Nucleus accumbens (tissue), 56 donors: ENCODE measurements at places on chromosomes 4 and X.

- DNase-seq = no peak
These were observed 338.6 kb upstream of the PUDP start for GRCh38 chrX:7486505-7486904.

DNA sequence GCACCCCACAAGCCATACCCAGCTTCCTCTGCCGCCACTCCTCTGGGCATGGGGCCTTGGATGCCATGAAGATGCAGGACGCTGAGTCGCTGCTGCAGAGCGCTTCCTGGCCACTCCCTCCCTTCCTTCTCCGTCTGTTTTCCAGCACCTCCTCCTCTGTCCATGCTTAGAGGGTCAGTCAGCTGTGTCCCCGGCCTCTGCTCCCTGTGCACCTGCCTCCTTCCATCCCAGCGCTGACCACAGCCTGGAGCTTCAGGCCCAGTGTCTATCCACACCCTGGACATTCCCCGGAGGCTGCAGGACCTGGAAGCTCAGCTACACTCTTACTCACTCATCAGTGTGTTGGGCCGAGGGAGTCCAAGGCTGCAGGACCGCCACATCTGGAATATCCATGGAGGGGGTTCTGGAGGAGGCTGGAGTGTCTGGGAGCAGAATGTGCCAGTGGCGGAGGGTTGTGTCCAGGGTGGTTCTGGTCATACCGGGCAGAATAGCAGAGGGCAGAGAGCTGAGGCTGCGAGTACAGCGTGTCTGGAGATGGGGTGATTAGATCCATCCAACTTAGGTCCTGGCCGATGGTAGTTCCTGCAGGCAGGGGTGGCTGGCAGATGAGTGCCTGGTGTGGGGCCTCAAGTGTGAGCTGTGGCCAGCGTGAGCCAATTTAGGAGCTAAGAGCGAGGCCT, 58.6 kb upstream of the ADRA2C start:
- DNase-seq = no peak

DNA sequence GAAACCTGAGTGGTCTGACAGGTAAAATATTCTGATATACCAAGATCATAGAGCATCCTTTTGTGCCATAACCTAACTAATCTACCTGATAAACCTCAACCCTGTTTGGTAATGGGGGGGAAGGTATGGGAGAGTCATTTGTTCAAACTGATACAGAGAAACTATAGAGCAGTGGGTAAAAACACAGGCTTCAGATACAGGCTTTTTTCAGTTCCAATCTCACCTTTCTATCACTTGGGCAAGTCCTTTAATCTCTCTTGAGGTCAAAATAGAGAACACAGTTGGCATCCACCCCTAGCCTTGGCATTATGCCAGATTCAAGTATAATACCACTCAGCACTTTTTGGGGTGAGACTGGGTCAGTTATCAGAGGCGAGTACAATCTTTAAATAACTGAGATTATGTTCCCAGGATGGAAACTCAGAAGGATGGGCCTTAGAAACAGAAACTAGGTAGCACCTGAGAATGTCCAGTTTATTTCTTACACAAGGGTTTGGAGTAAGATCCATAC, 880 bp upstream of the ETDC start:
- DNase-seq = no peak

GRCh38 chr4:16197876-16198665, 28.2 kb downstream of the TAPT1 start:
- no peak for DNase-seq

DNA sequence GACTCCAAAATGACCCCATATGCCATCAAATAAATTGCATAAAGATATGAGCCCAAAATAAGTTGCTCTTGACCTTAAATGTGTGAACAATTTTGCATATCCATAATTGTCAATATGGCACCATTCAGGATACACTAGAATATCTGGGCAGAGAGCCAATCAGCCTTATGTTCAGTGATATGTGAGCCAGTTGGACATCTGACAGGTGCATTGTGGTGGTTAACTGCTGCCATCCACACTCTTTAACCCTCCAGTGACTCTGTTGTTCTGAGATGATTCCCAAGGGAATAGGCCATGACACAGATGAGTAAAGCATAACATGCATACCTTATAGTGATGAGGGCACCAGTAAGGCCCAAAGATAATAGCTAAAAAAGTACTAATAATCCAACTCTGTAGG, 500.1 kb downstream of the PCDH18 start:
- no peak for DNase-seq

DNA sequence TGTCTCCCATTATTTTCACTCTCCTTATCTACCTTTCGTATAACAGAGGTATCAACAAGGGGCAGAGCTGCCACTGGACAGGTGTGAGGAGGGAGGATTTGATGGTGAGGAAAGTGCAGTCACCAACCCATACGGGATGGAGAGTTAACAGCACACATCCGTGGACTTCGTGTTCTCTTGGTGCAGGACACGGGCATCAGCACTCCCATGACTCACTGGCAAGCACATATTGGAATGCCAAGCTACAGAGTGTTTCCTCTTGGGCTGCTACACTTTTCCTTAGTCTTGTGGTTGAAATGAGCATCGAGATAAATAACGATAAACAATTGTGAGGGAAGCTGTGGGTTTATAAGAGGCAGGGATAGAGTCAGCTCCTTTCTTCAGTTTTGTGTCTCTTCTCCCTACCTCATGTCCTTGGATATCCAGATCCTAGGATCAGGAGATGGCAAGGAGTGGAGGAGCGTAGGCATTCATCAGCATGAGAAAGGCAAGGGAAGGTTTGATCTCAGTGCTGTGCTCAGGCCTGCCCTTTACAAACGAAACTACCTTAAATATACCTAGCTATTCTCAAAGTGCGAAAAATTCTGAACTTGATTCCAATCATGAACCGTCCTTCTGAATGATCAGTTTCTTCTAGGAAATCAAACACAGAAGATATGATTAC, 96.3 kb downstream of the ZNF827 start:
- no peak for DNase-seq

GRCh38 chr4:145148980-145149379, 31.4 kb downstream of the OTUD4 start:
- no peak for DNase-seq

GRCh38 chr4:82320351-82320750, 53.4 kb downstream of the HNRNPD start:
- no peak for DNase-seq

DNA sequence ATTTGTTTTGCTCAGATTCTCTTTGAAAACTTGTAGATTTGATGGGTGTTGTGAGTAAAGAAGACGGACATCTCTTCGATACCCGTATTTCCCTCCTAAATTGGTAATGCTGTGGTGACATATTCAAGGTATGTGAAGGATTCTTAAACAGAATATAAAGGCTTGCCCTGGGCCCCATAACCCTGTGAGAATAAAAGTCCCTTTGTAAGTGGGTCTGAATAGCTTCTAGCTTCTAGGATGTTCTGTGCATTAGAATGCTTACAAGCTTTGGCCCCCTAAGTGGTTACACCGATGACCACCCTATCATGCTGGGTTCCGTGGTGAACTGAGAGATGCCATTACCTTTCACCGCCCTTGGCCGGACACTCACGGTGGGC, 574 bp upstream of the MOB1B start:
- no peak for DNase-seq

DNA sequence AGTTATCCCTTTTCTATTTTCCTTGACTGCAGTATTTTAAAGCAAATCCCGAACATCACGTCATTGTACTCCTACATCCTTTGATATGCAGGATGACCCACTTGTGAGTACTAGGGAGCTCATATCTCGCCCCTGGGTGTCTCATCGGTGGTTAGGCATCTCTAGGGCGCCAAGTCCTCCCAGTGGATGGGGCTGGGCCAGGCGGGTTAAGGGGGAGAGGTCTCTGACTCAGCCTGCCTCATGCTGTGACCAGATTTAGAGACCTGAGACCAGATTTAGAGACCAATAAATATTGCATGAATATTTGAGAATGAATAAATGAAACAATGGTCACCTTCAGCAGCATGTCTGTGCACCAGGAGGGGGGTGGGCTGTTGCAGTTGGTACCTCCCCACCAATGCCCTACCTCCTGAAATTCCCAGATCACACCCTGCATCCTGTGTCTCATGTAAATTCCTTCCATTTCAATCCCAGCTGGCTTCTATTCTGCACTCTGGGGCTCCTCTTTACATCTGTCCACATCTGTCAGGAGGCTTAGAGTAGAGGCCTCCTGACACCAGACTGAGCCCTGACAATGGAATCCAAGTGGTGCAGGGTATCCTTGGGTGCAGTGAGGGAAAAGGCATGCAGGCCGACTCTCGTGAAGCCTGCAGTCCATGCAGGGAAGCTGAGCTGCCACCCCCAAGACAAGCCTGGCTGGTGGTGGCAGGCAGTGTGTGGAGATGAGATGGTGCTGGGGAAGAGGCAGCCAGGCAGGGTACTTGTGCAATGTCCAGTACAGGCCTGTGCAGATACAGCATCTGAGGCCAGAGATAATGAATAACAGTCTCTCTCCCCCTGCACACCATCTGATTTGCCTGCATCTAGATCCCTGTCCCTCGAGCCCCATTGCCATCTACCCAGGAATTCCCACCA, 5.2 kb downstream of the APLN start:
- DNase-seq = no peak

DNA sequence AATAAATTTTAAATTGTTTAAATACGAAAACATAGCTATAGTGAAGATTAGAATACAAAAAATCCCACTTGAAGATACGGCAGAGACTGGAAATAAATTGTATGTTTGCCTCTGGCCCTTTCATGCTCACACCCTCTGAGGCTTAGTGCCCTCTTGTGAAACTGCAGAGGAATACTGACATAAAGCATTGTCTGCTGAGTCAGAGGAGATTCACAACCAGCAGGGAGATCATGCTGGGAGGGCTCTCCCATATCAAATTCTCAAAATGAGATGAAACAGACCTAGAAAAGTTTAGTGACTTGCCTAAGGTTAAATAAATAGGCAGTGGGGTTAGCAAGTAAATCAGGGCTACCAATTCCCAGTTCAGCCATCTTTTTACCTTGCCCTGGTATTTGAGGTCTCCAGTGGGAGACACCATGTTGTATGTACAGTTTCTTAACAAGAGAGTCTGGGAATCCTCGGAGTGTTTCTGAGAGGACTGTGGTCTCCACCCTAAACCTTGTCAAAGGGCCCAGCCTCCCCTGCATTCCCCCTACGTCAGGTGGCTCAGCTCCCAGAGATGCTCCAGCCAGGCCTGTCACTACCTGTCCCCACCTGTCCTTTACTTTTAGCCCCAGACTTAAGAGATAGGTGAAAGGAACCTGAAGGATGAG, 581.4 kb upstream of the DIPK2B start:
- DNase-seq = no peak

DNA sequence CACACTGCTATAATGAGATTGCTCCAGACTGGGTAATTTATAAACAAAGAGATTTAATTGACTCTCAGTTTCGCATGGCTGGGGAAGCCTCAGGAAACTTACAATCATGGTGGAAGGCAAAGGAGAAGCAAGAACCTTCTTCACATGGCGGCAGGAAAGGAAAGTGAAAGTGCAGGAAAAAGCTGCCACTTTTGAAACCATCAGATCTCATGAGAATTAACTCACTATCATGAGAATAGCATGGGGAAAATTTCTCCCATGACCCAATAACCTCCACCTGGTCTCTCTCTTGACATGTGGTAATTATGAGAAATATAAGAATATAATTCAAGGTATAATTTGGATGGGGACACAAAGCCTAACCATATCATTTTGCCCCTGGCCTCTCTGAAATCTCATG, 884.2 kb downstream of the GLUD2 start:
- no peak for DNase-seq

DNA sequence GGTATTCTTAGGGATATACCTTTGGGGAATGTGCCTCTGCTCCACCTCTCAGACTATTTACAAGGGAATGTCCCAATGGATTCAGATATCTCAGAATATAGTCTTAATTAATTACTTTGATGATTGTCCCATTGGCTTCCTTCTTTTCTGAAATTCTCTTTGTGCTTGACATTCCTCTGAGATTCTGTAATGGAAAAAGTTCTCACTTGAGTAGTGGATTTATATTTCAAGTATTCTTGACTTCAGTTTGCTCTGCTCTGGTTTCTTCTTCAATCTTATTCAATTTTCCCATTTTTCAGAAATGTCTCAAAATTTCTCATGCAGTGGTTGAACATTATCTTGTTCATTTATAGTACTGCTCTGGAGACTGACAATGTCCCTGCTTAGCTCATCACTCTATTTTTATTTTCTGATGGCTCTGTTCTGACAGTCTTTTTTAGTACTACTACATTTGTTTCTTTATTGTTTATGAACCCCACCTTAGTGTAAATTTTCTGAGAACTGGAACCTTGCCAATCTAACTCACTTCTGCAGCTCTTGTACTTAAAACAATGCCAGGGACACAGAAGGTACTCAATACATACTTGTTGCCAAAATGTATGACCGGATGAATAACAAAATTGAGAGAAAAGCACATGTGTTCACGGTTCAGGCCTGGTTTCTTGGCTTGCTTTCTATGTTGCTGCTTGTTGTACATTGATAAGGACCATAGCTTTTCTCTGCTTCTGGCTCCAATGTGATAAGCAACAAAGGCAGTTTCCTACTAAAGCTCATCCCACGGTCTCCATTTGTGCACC, 471.7 kb downstream of the GASK1B start:
- DNase-seq = no peak

DNA sequence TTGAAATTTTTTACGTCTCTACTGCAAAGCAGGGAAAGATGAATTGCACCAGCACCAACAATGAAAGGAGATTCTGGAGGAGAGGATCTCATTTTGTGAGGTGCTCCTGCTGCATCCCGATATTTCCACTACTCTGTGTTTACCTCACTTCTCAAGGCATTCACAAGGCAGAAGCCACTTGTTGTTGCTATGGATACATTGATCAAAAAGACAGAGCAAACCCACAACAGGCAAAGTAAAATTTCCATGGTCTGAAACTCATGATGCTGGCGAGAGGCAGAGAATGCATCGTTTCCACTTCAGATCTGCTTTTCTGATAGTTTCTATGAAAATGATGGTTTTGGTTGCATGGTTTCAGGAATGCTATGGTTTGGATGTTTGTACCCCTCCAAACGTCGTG, 323.3 kb downstream of the ASMT start:
- no peak for DNase-seq

DNA sequence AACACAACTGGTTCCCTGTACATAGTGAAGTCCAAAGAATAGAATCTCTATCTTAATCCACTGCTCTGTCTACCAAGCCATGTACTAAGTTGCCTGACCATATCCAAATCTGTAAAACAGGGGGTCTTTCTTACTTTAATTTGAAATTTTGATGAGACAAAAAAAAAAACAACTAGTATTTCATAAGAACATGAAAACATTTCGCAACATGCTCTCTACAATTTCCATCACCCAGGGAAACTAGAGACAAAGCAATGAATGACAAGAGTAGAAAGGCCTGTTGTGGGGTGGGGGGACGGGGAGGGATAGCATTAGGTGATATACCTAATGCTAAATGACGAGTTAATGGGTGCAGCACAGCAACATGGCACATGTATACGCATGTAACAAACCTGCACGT, 279.9 kb downstream of the PPP3CA start:
- DNase-seq = no peak
